ENCODE measurements at places on chromosomes 2 and 18.

DNA sequence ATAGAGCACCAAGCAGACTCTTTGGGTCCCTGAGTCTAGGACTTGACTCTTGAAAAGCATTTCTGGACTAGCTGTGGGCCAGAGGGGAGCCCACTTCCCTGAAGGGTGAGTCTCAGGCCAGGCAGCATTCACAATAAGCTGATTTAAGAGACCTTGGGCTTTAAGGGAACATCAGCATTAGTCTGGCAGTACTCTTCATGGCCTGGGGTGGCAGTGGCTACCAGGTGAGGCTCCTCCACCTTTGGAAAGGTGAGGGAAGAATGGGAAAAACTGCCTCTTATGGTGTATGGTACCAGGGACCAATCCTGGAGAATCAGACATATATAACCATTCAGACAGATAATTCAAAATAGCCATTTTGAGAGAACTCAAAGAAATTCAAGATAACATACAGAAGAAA, 599.9 kb upstream of the POU3F3 start:
- DNase-seq = no peak

DNA sequence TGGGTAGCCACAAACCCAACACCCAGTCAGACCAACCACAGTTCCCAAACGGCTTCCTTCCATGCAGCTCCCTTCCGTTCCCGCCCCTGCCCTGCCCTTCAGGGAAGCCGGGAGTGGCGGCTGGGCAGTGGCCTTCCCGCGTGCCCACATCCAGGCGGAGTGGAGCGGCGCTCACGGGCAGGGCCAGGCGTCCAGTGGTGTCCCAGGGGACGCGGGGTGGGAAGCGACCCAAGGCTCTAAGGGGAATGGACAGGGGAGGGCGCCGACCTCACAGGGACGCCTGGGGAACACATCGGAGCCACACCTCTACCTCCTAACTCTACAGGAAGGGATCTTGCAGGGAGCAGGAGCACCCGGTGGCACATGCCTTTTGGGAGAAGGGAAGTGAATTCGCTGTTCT, 225.9 kb upstream of the MGAT5 start:
- no peak for DNase-seq

GRCh38 chr2:153532140-153532539, 53.6 kb upstream of the RPRM start:
- no peak for DNase-seq

DNA sequence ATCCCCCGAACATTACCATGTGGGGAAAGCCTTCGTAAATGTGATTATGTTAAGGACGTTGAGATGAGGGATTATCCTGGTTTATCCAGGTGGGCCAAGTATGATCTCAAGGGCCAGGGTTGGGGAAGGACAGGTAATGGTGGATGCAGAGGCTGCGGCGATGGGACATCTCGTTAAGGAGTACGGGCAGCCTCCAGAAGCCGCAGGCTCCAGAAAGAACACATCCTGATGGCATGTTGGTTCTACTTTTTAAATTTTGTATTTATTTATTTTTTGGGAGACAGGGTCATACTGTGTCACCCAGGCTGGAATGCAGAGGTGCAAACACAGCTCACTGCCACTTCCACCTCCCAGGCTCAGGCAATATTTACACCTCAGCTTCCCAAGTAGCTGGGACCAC, 86.2 kb upstream of the RAB6C start:
- no peak for DNase-seq

DNA sequence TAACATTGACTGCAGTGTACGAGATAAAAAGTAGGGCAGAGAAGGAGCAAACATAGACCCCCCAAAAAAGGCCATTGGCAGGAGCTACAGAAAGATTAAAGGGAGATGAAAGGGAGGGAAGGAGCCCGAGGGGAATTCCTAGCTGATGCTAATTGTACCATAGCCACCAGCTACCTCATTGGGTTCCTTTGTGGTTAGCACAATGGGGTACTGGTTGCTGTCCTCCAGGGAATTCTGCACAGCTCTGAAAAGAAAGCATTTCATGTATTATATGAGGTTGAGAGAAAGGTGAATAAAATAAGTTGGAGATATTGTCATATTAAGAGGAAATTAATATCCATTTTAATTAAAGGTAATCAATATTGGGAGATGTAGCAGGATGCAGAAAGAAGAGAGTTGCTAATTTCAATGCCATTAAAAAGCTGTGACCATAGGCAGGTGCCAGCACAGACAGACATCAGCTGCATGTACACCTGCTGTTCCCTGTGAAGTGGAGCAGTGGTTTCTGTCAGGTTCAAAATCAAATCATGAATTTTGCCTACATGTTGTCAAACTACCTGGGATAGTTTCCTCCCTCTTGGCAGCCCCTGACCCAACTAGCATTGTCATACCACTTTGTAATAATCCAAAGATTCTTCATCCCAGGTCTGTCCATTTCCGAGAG, 185.4 kb upstream of the DLGAP1 start:
- no peak for DNase-seq

DNA sequence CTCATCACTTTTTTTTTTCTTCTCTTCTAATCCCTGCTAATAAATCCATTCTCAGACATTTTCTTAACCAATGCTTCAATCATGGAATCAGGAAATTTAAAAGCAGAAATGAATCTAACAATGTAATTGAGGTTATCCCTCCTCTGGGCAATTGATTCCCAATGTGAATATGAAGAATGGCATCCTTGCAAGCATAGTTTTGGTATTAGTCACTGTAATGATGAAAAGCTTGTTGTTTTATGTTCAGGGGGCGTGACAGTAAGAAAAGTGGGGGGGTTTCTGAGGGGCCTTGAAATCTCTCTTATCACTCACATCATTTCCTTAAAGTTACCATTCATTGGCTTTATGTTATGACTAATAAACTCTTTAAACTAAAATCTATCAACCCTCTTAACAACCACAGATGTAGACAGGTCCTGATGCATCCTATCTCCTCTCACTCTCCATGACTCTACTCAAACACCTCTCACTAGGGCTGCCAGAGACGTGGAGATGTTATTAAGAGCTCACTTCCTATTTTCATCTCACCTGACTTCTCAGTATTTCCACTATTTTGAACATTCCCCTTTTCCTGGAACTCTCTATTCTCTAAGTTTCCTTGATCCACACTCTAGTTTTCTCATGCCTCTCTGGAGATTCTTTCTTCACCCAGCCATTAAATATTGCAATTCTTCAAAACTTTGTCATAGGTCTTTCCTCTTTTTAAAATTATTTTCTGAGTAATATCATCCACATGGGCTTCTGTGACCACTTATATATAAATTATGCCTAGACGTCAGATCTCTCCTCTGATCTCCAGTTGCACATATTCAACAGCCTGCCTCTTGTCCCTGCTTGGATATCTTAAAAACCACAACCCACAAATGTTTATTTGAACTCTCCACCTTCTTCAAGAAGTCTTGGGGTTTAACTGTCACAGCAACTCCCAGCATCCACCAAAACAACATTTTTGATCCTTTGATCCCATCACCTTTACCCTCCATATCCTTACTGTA, 332.9 kb downstream of the CDH2 start:
- DNase-seq = no peak

DNA sequence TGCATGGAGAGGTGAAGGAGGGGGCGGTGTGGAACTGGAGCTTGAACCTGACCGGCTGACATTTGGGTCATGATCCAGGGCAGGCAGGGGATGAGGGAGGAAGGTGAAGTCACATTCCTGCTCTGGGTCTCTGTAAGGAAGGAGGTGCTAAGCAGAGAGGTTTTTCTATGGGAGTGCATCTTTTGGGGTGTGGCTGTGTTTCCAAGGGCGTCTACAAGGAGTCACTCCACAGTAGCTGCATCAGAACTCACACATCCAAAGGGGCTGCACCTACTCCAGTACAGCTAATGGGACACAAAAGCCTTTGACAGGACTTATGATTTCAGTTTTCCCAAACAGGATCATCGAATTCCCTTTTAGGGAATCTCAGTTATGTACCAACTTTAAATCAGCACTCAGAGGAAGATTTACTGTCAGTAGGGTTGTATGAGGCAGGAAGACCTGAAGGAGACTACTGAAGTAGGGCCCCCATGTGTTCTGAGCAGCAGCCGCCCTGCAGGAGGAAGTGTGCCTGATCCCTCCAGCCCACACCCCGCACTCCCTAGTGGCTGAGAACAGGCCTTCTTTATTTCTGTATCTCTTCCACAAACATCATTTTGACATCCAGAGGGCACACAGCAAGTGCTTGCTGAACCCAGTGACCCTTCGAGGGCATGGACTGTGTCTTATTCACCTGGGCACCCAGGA, 137.2 kb downstream of the CELF4 start:
- DNase-seq = no peak

DNA sequence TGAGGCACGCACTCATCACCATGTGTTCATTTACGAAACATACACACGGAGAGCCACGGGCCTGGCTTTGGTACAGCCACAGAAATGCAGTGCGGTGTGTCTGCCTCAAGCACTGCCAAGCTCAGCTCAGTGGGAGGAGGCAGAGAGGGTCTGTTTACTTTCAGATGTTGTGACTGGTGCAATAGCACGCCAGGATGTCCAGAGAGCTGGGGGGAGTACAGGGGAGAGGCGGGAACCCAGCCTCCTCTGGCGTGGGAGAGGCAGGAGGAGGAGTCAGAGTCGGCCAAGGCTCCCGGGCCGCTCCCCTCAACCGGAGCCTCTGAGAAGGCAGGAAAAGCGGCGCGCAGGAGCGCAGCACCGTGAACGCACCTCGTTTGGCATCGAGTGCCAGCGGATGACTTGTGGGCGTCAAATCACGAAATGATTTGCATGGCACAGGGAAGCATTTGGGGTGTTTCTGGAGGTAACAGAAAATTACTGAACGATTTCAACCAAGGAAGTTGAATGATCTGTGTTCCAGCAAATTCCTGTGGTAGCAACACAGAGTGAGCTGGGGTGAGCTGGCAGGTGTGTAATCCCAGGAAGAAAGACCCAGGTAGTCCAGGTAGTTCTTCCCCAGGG, 143.0 kb downstream of the ZNF516 start:
- no peak for DNase-seq

DNA sequence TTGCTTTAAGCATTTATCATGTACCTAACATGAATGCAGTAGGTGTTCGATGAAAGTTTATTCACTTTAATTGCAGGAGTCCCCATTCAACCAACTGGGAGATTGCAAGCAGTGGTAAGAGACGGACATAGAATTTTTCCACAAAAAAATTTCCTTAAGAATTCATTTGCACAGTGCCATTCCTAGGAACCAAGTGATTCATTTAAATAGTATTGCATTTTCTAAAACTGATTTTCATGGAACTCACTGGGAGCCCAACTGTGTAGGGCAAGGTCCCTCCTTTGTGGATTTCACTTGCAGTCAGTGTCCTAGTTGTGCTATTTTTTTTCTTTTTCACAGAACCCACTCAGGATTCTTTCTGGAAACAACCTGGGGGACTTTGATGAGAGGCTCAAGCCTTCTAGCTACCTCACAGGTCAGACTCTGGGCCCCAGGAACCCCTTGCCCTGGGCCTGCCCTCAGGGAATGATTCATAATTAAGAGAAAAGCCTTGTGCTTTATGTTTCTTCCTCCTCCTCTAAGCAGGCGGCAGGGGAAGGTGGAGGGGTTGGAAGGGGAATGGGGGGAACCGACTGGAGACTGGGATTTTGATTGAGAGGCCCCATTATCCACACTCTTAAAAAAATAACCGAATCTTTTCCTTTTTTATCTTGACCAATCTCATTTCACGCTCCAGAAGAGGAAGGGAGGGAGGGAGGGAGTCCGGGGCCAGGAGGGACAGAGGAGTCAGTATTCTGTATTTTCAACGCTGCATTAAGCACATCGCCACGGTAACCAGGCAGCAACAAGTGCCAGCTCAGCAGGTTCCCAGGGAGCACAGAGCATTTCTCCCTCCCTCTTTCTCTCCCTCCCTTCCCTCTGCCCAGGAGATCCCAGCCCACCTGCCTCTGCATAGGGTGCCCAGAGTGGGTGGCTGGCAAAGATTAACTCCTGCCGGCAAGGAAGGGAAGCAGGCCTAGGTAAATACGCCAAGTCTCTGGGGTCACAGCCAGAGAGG, 51.8 kb downstream of the PSD4 start:
- no peak for DNase-seq

- no peak for DNase-seq
Observed at GRCh38 chr2:28681158-28681571, 70.5 kb upstream of the PPP1CB start.

Measured in RKO (cell line).